ENCODE measurements at places on chromosomes 3 and 15.

- no peak for DNase-seq
Observed at GRCh38 chr3:67715971-67716370, 61.6 kb upstream of the SUCLG2 start.

GRCh38 chr15:87591042-87591441 is 665.5 kb downstream of the NTRK3 start:
- DNase-seq: no peak

- DNase-seq: no peak
Observed at GRCh38 chr15:47577000-47577399, 140.3 kb upstream of the SEMA6D start.

DNA sequence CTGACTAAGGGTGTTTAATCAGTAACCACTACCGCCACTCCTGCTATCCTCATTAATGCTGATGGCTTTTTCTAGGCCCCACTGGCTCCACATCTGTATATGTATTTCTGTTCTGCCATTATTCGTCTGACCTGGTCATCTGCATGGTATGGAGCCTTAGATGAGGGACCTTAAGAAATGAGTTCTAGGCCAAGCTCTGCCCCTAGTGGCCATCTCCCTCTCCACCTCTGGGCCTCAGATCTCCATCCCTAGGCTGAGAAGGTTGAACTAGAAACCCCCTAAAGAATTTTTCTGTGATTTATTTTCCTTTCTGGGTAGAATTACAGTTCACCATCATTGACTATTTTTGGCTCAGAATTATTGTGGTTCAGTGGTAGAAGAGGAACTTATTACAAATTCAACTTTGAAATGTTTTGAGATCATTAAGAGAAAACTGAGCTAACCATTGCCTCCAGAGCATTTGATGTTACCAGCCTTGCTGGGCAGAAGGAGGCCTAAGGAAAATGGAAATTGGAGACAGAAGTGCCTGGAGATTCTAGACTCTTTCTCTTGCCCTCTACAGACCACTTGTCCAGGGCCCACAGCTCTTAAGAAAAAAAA is 325.2 kb upstream of the NR2E3 start:
- no peak for DNase-seq

DNA sequence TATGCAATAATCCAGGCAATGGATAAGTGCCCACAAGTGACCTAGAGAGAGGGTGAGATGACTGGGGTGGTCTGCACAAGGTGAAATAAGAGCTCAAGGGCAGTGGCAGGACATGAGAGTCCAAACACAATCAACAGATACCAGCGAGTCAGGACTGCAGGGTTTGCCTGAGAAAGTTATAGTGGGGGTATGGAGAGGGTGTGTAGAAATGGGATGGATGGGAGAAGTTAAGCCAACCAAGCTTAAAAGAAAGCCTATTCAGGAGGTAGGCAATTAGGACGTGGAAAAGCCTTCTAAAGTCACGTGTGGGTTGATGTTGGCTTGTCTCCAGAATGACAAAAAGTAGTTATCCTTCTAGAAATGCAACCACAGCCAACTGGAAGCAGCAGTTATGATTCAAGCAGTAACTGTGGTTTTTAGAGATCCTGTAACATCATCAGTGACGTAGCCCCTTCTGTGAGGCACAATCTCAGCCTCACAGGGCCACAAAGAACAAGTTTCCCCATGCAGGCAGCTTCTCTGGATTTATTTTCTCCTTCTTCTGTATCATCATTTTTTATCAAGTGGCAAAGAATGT is 56.1 kb downstream of the FAM174B start:
- DNase-seq: no peak

DNA sequence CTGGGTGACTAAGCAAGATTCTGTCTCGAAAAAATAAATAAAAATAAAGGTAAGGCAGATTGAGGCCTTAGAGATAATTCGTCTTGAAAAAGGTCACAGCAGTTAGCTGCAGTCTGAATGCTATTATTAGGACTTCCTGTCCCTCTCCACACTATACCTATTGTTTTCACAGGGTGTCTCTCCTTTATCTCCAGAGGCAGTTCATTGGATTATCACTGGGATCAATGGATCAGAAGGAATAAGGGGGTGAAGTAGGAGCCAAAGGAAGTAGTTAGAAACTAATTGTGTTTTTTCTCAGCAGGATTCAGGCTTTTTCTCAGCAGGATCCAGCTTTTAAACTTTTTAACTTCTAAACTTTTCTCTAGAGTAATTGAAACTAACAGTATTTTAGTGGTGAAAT is 326.9 kb downstream of the IL5RA start:
- DNase-seq: no peak

- DNase-seq: no peak
Observed at GRCh38 chr3:130465521-130465920, 51.5 kb upstream of the COL6A6 start.
